ENCODE measurements at places on chromosomes 2 and 18.

DNA sequence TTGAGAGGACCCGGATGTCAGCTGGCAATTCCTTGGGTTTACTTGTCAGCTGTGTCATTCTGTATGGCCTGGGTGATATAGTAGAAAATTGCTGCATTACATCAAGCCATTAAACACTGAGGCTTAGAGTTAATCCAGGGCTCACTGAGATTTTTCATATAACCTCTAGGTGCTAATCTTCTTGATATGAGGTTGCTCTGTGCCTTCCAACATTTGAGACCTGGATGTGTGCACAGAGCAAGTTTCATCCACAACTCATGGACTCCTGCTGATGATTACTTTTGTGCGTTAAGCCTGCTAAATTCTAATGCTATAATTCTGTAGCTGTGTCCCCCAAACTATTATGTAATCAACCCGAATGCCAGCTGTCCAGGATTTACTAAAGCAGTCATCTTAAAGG, 178.4 kb upstream of the CDH20 start:
- no peak for DNase-seq

DNA sequence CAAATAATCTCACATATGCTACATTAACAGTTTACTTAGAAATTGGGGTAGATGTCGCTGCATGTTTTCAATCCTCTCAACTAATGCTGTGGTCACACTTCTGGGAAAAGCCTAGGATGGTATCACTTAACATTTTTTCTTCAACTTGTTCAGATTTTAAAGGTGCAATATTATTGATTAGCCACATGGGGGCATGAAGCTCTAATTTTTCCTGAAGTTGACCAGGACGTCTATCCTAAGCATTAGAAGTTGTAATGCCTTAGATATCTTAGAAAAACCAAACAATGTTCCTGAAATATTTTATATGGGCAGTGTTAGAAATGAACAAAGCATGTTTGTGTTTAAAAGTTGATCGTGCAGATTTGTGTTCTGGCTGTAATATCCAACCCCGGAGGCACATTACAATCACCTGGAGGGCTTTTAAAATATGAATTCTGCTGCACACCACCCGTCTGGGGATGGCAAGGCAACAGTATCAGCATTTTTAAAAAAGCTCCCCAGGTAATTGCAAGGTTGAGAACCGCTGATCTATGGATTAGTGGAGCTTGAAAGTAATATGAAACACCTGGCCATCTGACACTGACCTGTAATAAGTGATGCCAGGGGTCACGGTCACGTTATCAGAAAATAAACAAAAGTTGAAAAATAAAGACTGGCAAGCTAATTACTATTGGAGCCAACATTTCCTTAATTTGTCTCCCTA, 100.5 kb upstream of the LMAN1 start:
- no peak for DNase-seq

- no peak for DNase-seq
These were observed 110.2 kb downstream of the SETBP1 start for GRCh38 chr18:44790860-44791259.

- DNase-seq, result no peak
These were observed 777.1 kb downstream of the RNF144A start for GRCh38 chr2:7694076-7694985.

- no peak for DNase-seq
These were observed 466.2 kb upstream of the HNRNPA3 start for GRCh38 chr2:176746411-176746810.

- DNase-seq, result no peak
These were observed 179.4 kb downstream of the ANTXR1 start for GRCh38 chr2:69192176-69192945.

GRCh38 chr2:238776003-238776760, 71.7 kb upstream of the TWIST2 start:
- no peak for DNase-seq

- DNase-seq, result no peak
These were observed 17.6 kb downstream of the INPP1 start for GRCh38 chr2:190360965-190361364.

DNA sequence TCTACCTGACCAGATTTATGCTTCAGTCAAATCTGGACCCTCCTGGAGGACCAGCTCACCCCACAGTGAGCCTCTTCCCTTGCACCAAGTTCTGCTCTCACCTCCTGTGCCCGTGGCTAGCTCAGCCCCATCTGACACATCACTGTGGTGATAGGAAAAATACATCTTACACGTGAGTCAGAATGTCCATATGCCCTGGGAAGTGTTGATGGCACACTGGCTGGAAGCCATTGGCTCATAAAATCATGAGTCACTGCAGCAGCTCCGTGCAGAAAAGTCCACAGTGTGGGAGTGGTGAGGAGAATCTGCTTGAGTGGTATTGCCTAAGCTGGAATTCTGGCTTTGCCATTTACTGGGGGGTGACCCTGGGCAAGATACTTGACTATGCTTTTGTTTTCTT, 42.6 kb upstream of the RAPGEF4 start:
- DNase-seq, result no peak

- no peak for DNase-seq
These were observed 419.5 kb upstream of the CELF4 start for GRCh38 chr18:37985126-37985525.

GRCh38 chr2:151927501-151928221, 99.4 kb upstream of the ARL5A start:
- DNase-seq, result no peak

All from T-helper 1 cell (primary cell).